Activated CD4-positive, alpha-beta T cell treated with anti-CD3 and anti-CD28 coated beads for 48 hours (primary cell): ENCODE measurements at places on chromosomes 1 and 21.

GRCh38 chr1:197868751-197869489 lies 33.5 kb upstream of the C1orf53 start:
- peak; percentile 27 for DNase-seq

- no peak for DNase-seq
Measured at GRCh38 chr1:181630398-181630797, 147.1 kb downstream of the CACNA1E start.

DNA sequence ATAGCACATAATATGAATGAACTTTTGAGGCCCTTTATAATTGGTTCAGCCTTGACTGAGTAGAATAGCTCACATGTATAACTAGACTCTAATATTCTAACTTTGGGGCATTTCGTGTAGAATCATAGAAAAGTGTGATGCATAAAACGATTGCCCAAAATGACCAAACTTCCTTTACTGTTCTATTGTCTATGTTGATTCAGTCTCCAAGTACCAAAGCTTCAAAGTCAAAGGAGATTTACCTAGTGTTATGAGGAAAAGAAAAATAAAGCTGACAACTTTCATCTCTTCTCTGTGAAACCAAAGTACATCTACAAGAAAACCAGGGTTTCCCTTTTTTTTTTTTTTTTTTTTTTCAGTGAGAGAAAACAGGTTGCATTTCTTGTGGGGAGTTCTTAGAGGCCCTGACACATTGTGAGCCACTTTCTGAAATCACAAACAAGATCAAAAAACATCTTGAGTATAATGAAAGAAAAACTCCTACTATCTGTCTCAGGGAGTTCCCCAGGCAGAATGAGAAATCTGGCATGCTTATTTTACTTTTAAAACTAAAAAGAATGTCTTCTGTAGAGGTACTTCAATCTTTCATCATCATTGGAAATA lies 183.4 kb downstream of the TNFSF18 start:
- no peak for DNase-seq

- DNase-seq, result no peak
Measured at GRCh38 chr1:20413776-20414140, 72.3 kb downstream of the CAMK2N1 start.

GRCh38 chr21:33844104-33844889 lies 71.3 kb downstream of the ATP5PO start:
- DNase-seq, result no peak

DNA sequence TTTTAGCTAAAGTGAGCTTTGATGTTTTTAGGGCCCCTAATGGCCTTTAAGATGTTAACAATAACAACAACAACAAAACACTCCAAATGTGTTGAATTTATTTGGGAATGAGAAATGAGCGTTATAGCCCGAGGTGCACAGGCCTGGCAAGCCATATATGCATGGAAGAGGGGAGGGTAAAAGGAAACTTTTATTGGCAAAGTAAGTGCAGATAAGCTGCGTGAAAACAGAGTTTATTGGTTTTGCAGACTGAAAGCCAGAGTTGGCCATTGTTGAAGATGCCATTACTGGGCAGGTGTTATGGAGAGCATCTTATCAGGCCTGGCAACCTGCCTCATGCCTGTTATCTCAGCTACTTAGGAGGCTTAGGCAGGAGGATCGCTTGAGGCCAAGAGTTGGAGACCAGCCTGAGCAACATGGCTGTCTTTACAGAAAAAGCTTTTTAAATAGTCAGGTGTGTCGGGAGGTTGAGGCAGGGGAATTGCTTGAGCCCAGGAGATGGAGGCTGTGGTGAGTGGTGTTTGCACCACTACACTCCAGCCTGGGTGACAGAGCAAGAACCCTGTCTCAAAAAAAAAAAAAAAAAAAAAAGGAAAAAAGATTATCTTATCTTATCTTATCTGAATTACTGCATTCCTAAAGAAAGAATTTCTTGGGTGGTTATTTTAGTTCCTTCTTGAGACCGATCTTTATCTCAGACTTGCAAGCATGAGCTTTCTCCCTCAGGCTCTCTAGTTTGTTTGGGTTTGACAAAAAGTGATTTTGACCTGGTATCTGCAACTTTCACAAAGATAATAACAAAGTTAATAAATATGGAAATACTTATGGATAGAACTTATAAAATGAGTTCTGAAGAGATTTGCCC lies 1.7 kb downstream of the PATJ start:
- DNase-seq, result no peak

- DNase-seq, result no peak
Measured at GRCh38 chr1:233659495-233659894, 45.6 kb downstream of the KCNK1 start.

DNA sequence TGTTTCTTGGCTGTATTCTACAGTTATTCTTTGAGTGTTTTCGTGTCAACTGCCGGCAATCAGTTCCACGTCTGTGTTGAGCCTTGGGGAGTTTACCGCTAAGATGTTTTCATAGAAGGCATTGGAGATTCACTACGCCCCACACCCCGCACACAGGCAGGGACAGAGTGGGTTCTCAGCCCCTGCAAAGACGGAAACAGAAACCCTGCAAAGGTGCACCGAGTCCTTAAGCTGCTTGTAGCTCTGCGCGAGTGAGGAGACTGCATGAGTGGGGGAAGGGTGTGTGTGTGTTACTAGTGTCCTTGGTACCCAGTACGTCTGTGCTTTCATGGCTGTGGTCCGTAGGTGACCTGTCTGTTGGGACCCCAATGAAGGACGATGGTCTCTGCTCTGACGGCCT lies 1.9 kb downstream of the LHX4 start:
- no peak for DNase-seq

DNA sequence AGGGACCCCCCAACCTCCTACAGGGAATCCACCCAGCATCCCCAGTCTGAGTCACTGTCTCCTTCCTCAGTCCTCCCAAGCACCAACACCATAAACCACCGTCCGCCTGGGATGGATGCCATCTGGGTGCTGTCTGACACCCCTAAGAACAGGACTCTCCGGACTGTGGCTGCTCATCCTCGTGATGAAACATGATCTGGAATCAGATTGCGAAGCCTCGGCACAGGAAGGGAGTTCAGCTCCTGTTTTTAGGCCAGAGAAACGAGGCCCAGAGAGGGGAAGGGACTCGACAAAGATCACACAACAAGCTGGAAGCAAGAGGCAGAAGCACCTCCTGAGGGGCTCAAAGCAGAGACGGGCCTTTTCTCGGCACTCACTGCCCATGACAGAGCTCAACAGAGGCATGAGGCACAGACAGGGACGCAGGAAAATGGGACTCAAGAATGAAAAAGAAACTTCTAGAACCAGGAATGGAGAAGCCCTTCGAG lies 8.4 kb downstream of the KCNN3 start:
- no peak for DNase-seq

DNA sequence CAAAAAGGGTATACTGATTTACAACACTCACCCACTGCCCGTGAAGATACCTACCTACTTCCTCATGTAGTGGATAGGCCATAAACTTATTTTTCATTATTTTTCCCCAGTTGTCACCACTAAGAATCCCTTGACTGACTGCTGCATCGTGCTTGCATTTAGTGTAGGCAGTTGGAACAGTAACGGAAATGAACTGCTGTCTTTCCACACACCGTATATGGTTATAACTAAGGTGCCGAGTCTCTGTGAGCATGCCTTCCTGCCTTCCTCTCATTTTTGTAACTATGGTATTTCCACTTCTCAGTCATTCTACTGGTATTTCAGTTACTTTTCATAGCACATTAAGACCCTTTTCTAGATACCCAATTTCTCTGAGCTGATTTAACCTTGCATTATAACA lies 36.4 kb downstream of the SLC35F3 start:
- no peak for DNase-seq
